NCI-H526 (cell line): ENCODE measurements at places on chromosomes 16 and 17.

DNA sequence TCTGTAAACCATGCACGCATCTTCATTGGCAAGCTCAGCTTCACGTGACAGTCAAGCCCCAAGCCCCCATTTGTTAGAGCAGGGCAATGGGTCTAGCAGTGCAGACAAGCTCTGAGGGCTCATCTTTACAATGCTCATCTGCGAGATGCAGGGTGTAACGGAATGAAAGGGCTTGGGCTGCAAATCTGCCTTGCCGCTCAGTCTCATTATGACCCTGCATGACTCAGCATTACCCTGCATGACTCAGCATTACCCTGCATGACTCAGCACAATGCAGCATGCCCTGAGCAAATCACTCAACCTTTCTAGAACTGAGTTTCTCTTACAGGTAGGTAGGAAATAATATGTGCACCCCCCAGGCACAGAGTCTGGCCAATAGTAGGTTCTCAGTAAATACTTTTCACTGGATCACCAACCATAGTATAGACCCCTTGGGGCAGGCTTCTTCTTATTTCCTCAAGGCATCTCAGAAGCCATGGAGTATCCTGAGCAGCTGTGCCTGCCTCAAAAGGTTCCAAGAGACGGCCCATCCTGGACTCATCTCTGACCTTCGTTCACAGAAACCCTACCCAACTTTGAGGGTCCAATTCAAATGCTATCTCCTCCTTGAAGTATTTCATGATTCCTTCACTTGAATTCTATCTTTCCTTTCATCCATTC, 391.3 kb upstream of the CDH5 start:
- DNase-seq, result no peak

DNA sequence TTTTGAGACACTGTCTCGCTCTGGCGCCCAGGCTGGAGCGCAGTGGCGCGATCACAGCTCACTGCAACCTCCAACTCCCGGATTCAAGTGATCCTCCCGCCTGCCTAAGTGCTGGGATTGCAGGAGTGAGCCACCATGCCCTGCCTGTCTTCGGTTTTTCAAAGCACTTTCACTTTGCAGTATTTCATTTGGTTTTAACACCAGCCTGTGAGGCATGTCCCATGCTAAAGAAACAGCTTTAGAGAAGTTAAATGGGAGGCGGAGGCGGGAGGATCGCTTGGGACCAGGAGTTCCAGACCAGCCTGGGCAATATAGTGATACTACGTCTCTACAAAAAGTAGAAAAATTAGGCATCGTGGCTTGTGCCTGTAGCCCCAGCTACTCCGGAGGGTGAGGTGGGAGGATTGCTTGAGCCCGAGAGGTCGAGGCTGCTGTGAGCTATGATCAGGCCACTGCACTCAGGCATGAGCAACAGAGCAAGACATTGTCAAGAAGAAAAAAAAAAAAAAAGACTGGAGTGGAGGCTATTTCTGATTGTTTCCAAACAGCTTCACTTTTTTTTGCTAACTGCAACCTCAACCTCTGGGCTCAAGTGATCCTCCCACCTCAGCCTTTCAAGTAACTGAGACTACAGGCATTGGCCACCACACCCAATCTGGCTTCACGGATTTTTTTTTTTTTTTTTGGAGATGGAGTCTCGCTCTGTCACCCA, 1.3 kb downstream of the METTL23 start:
- no peak for DNase-seq

- no peak for DNase-seq
Observed at GRCh38 chr16:47568351-47568750, 107.2 kb downstream of the PHKB start.

GRCh38 chr17:57425903-57426880, 169.9 kb downstream of the MSI2 start:
- DNase-seq, result no peak

DNA sequence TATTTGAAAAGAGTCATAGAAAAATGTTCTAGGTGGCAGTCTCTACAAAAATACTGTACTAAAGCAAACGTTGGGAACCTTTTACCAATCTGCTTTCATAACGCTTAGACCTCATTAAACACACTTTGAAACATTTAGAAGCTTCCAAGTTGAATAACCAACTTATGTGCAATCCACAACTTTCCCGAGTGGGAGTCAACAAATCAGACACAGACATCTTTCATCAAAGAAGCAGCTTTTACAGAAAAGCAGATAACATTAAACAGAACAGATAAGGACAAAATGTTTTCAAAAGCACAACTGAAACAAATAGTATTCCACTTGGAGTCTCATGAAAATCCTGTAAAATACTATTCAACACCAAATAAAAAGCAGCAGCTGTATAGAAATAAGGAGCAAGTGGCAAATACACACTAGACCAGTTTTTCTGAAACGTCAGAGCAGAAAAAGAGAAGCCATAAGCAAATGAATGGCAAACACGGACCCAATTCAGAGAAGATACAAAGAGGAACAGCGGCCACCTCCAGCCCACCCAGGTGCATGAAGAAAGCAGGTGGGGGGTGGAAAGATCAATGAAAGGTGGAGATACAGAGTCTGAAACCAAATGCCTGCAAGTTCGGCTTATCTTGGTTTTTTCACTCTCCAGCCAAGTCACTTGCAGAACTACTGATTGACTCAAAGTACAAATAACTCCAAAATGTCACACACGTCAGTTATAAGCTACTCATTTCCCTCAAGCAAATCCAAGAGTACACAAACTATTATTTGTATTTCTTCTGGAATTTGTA, 18.4 kb upstream of the FBF1 start:
- no peak for DNase-seq

GRCh38 chr16:46850619-46851555, 19.9 kb upstream of the C16orf87 start:
- DNase-seq, result peak; percentile 10

- DNase-seq, result peak; percentile 58
Observed at GRCh38 chr16:62254372-62254771, 218.1 kb upstream of the CDH8 start.

DNA sequence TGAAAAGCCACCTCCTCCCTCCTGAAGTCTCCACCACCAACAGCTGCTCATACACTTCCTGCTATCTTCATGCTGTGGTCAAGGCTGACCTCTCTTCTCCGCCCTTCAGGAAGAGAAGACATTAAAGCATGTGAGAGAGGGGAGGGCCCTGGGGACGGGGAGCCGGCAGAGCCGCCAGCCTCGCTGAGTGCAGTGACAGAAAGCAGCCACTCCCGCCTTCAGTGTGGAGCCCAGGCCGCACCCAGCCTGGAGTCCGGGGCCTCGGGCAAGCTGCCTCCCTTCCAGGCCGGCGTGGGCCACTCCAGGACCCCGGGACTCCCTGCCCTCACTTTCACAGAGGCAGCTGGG, 94.7 kb upstream of the TNRC6C start:
- peak; percentile 30 for DNase-seq
